ENCODE measurements at places on chromosomes 2 and 18. TPM values are rescaled to one million over a fixed set of nuclear protein-coding genes. Genes with fewer than 3 reads are reported as not detected.

Gene ABHD1
- 1.4 TPM for polyA plus RNA-seq

Gene PSMA8
- polyA plus RNA-seq, result 2.1 TPM

Gene HOXD4
- not detected for polyA plus RNA-seq

Gene TMEM150A
- polyA plus RNA-seq, result 13.2 TPM

Gene MYO3B
- polyA plus RNA-seq, result 0.08 TPM

GRCh38 chr2:37637190-37637860 is 34.1 kb downstream of the CDC42EP3 start:
- H3K27me3 ChIP-seq, result no peaks in the 10 kb centered on the region
- H3K4me3 ChIP-seq, result no peak overlapping the region
- H3K4me1 ChIP-seq, result peaks cover 49% of the 10 kb centered on the region

DNA sequence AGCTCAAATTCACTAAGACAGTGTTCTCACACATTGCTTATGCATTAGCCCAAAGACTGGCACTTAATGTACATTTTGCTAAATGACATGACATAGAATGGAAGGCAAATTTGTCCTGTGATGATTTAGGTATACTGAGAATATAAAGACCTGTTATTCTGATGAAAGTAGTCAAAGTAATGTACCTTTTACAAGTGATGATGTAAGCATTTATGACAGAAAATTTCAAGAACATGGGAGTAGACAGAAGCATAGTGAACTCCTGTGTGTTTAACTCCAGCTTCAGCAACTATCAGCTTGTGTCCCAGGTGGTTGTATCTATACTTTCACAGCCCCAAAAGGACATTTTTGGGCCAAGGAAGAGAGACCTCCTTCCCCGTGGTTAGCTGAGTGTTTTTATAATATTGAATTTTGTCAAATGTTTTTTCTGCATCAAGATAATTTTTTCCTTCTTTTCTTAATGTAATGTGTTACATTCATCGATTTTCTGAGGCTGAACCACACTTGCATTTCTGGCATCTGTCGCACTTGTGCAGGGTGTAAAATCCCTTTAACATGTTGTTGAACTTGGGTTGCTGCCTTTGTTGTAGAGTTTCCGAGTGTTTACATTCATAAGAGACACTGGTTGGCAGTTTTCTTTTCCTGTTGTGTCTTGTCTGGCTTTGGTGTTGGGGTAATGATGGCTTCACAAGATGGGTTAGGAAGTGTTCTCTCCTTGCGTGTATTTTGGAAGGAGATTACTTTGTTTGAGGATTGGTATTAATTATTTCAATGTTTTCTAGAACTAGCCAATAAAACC is 33.9 kb upstream of the TMEM18 start:
- no peaks in the 10 kb centered on the region for H3K4me1 ChIP-seq
- H3K27me3 ChIP-seq, result no peaks in the 10 kb centered on the region
- H3K36me3 ChIP-seq, result no peaks in the 10 kb centered on the region
- DNase-seq, result no peak
- H3K4me3 ChIP-seq, result no peak overlapping the region

DNA sequence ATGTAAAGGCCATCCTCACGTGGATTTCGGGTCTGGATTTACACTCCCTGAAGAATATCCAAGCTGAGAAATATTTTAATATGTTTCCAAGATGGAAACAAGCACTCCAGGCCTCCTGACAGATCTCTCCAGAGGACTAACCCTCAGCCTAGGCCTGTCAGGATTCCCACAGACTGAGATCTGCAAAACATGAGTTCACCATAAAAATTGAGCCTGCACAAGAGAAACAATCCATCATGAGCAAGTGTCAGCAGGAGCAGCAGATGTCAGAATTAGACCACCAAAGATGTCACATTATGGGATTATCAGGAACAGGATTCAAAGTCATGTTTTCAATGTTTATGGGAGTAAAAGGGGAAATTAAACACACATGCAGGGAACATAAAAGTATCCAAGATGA is 191.3 kb downstream of the TFCP2L1 start:
- H3K36me3 ChIP-seq, result no peaks in the 10 kb centered on the region
- DNase-seq, result no peak
- no peaks in the 10 kb centered on the region for H3K27me3 ChIP-seq
- no peak overlapping the region for H3K4me3 ChIP-seq

GRCh38 chr2:219169930-219170654 is at the start of gene SLC23A3:
SLC23A3 (minus strand) TSS chr2:219170029; CDS start chr2:219169984, 45 bp downstream.
- peaks cover 10% of the 10 kb centered on the region for H3K4me1 ChIP-seq
- H3K27me3 ChIP-seq, result no peaks in the 10 kb centered on the region
- peaks cover 13% of the 10 kb centered on the region for H3K36me3 ChIP-seq
- no peak for DNase-seq
- no peak within 1 kb of the TSS for H3K4me3 ChIP-seq

GRCh38 chr2:152089238-152089637 is 9.6 kb downstream of the CACNB4 start:
- H3K4me1 ChIP-seq, result no peaks in the 10 kb centered on the region
- no peak overlapping the region for H3K27ac ChIP-seq
- no peak for DNase-seq
- no peaks in the 10 kb centered on the region for H3K36me3 ChIP-seq

DNA sequence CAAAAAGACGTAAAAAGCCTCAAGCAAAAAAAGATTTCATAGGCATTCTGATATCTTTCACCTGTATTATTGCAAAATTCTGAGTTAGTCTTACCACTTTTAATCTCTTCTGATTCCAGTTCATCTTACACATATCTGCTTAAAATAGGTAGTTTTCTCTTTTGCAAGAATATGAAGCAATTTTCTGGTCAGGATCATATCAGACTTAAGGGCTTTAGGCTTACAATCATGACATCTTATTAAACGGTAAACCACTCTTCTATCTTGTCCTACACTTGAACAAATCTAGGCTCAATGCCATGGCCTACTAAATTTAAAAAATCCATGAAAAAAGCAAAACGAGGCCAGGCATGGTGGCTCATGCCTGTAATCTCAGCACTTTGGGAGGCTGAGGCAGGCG is 50.1 kb upstream of the GAREM1 start:
- DNase-seq, result no peak
- H3K36me3 ChIP-seq, result no peaks in the 10 kb centered on the region
- H3K4me3 ChIP-seq, result no peak overlapping the region
- no peak overlapping the region for H3K27ac ChIP-seq

DNA sequence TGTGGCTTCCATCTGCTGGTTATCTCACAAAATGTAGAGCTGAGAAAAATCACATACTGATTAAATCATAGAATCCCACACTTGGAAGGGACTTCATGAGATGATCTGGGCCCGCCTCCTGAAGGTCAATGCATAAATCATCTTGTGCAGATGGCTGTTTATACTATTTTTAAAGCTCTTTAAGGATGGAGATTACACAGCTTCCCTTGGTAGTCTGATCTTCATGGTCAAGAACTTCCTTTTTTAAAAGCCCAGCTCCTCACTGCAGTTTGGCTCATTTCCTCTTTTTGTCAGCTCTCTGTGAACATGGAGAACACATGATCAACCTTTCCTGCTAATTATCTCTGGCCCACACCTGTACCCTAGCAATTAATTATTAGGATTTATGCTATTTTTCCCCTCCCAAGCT is 25.9 kb downstream of the GCG start:
- no peaks in the 10 kb centered on the region for H3K4me1 ChIP-seq
- no peaks in the 10 kb centered on the region for H3K36me3 ChIP-seq
- H3K4me3 ChIP-seq, result no peak overlapping the region
- no peak for DNase-seq

Measured in CD8-positive, alpha-beta memory T cell (primary cell).